ENCODE measurements at places on chromosomes 3 and 15.
A peak's percentile ranks its signal among the peaks of the same experiment; 100 is the strongest.

DNA sequence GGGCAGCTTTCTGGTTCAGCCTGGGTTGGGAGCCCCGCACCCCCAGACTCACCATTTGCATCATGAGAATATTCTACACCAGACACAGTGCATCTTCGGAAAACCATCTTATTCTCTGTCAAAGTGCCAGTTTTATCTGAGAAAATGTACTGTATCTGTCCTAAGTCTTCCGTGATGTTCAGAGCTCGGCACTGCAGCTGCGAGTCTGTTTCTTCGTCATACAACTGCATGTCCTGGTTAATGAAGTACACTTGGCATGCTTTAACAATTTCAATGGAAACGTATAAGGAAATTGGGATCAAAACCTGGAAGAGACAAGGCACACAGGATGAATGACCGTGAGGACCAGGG is 141.5 kb downstream of the ATP10A start:
- DNase-seq = no peak

DNA sequence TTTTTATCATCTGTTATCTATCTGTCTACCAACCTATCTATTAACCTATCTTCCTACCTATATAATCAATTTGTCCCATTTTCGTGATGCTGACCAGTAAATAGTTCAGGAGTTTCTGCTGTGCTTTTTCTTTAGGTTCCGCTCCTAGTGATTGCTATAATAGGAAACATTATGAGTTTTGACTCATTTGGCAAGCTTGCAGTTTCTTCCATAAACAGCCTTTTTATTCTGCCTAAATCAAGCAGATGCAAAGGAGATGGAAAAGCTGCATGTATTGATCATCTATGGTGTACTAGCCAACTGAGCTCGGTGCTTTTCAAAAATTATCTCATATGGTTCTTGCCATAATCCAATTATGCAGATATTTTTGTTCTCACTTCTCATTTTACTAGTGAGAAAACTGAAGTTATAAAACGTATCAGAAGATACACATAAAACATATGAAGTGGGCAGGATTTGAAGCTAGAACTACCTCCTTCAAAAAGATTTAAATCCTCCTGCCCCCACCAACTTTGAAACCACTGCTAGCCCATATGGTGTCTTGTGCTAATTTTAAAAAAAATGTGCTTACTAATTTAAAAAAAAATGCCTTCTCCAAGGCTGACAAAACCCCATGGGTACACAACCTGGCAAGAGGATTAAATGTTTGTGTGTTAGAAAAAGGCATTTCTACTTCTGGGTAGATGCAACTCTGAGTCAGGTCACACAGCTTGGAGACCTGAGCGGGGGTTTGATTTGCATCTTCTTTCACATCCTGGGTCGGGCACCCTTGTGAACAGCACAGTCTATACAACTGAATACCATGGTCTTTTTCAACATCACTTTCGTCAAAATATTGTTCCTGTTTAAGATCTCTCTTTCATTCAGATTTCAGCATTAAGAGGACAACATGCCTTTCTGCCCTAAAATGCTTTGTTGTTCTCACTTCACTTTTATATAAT is 267.0 kb downstream of the CHL1 start:
- no peak for DNase-seq

GRCh38 chr15:85584872-85585271 is 204.5 kb downstream of the AKAP13 start:
- DNase-seq = no peak

- no peak for DNase-seq
These were observed 68.9 kb upstream of the STXBP5L start for GRCh38 chr3:120839120-120839519.

DNA sequence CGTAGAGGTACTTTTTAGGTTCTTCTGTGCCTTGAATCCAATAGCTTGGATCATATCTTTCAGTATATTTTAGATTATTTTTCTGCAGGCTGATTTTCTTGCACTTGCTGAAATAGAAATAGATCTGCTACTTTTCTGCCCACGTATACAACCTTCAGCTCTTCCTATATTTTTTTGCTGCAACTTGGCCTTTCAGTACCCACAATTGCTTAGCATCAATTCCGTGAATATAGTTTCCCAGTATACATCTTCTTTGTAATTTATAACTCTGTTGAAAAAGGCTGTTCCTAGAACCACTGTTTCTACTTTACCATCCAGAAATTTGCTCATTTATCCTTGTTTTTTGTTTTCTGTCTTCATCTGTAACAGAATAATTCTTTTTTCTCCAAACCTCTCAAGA is 36.2 kb downstream of the GTF2E1 start:
- DNase-seq = no peak

- no peak for DNase-seq
These were observed 67.6 kb downstream of the NR1D2 start for GRCh38 chr3:24012589-24013269.

- peak; percentile 54 for DNase-seq
These were observed 10.5 kb downstream of the FILIP1L start for GRCh38 chr3:100103558-100104441.

DNA sequence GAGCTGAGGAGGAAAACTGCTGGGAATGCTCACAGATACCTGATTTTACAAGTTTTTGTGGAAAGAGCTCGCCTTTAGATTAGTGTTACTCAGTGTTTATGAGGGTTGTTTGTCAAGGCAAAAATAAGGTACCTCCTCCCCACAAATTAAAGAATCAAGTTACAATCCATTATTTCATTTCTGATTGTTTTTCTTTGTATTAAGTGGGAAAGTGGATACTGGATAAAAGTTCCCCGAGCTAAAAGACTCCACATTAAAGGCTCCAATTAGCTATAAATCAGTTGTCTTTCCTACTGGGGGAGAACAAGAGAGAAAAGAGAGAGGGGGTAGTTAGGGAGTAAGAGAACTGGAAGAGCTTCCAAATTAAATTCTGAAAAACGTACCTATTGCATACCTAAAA is 1.9 kb downstream of the ALDH1A2 start:
- no peak for DNase-seq

DNA sequence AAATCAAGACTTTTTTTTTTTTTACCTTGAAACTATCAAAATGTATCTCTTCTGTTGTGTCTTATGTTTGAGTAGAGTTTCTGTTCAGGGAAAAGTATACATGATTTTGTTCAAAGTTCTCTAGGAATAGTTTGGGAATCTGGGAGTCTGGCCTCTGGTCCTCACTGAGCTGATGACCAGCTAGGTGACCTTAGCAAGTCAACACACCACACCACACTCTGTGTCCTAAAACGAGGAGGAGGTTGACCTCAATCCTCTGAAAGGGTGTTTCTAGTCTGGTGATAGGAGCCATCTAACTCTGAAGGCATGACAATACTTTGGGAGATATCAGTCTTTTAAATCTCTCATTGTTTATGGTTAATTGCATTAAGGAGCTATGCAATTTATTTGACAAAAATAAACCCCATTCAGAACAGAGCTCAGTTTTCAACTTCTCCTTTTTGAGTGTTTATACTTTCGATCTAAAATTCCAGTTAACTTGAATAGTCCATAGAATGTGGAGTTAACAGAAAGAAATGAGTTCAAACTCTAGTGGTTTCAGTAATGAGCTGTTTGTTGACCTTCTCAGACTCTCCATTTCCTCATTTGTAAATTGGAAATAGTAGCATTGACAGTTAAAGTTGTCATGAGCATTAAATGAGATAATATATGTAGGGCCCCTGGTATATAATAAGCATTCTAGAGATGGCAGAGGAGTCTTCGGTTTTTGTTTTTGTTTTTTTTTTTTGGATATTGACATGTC is 112.2 kb upstream of the LRRN1 start:
- no peak for DNase-seq

DNA sequence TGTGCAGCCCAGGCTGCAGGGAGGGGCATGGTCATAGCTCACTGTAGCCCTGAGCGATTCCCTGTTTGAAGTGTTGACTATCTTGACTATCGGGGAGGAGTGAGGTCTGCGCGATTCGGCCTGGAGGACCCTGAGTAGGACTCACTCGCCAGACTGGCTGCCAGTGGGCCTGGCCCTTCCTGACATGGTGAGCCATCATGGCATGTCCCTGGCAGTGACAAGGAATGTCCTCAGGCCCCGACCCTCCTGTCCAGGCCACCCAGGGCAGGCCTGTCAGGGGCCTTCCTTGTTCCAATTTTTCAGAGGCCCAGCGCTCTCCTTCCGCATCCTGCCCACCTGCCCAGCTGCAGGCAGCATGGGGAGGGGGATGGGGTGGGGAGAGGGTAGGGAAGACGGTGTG is 5.2 kb upstream of the OCA2 start:
- DNase-seq = no peak
